Umbilical cord (tissue), 2 donors: ENCODE measurements at places on chromosomes 3 and 15.
A peak's percentile ranks its signal among the peaks of the same experiment; 100 is the strongest.

GRCh38 chr3:38986901-38987300, 64.8 kb downstream of the SCN11A start:
- DNase-seq = no peak

DNA sequence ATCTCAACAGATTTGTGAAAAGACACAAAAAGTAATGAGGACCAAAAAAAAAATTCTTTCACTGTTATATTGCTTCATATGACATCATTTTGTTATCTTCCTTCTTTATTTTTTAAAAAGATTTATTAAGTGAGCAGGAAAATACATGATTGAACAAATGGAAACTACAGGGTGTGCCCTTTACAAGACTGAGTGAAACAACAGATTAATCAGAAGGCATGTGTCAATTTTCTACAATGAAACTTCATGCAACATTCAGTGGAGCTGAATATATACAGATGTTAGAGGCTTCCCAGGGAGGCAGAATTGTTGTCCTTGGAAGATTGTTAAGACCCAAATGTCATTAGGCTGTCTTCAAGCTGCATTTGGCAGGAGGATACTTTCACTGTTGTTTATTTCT, 28.4 kb upstream of the SLC2A2 start:
- DNase-seq = no peak

DNA sequence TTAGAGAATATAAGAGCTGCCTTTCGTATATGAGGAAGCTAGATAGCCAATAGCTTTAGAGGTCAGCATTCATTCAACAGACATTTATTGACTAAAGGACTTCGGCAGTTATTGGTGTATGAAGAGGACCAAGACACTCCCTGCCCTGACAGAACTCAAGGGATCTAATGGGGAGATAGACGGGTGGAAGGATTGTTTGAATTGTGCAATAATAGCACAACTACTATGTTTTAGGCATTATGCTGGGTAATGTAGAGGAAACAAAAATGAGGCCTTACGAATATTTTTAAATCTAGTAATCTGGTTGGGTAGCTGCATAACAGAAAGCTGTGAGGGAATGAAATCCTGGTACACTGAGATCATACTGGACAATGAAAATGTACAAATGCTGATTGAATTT, 5.0 kb downstream of the LRCH3 start:
- DNase-seq = no peak

DNA sequence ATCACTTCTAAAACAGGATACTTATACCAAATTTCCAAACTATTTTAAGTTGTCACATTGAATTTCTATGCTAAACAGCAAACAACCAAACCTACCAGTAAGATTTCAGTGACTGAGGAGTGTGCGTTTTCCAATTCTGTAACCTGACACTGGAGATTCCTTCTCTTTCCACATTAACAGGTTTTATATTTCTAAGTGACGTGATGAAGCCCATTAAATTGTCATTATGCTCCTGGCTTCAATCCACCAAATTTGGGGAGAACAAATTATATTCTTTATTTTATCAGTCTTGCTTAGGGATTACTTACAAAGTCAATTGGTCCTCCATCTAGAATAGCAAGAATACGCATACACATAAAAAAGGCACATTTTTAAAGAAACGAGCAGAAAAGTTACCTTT, 764.8 kb upstream of the NR2F2 start:
- DNase-seq = no peak

DNA sequence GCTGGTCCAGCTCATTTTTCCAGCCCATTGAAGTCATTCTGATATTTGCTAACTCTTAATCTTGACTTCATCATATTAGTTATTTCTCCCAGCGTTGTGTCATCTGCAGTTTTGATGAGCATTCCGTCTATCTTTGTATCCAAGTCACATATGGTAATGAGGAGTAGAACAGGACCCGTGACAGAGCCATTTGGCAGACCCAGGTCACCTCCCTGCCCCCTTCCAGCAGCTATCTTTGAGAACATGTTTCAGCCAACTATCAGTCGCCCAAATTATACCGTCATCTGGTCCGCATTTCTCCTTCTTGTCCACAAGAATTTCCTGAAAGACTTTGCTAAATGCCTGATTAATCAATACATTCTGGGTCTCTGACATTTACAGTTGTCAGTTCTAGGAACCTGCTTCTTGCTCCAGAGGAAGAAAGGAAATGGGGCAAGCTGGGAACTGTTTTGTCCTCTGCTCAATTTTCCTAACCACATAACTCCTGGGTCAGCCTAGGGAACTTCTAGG, 347.1 kb upstream of the NR2E3 start:
- no peak for DNase-seq

DNA sequence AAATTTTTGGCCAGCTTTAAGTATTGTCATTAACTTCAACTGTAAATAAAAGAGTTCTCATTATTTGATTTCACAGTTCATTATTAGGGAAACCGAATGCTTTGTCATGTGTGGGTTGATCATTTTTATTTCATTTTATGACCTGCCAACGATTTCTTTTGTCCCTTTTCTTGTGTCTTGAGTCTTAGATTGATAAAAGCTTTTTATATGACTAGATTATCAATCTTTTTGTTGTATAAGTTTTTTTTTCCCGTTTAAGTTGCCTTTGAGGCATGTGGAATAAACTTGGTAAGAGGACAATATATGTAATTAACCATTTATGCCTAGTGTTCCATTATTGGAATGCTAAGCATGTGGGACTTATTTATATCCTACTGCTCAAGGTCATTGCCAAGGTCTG, 62.8 kb downstream of the ATP2C1 start:
- no peak for DNase-seq

DNA sequence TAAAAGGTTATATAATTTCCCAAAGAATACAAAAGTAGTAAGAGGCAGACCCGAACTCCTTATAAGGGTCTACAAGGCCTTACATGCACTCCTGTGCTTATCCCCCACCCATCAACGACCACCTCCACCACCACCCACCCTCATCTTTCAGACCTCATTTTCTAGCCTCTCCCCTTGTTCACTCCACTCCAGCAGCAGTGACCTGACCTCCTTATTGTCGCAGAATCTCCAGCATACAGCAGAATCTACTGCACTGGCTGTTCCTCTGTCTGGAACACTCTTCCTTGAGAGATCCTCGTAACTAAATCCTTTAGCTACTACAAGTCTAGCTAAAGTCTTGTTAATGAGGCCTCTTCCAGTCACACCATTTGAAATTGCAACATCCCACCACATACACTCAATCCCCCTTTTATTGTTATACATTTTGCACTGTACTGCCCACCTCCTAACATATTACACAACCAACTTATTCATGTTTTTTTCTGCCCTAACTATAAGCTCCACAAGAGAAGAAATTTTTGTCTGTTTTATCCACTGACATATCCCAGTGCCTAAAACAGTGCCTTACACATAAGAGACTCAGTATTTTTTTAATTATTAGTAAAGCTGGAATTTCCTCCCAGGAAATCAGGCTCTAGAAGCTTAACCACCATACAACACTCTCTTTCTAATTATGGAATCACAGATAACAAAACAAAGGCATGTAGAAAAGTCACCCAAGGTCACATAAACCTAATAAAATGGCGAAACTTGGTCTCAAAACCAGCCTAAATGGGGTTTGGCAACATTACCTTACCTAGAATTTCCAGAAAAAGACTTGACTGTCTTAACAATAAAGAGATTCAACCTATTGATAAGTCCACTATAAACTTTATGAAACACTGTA, 40.2 kb downstream of the ZNF148 start:
- DNase-seq = no peak

DNA sequence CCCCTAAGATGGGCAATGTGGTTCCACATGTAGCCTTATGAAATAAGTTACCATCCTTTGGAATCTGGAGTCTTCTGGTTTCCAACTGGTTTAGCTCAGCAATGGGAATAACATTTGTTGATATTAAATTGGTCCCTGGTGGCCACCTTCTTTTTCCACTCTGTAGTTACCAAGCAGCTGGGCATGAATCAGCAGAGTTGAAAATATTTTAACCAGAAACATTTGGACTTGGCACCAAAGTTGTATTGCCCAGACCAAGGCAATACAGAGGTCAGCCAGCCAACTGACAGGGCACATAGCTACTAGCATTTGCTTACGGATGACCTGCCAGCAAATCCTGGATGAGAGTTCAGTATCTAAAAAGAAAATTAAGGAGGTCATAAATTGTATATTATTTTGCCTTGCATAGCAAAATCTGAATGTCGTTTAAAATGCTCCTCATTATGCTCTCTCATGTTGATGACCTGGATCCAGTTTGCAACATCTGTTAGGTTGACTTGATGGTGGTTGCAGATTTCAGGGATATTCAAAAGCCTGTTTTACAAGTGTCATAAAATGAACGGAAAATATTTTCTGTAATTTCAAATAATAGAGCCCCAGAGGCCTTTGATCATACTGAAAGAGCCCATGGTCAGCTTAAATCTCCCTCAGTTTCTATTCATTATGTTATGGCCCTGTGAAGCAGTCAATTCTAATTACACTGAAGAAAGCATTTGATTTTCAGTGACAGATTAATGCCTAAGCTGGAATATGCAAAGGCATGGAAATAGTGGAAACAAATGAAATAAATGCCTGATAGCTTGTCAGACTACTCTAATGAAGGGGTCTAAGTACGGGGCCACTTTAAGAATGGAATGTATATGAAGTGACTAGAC, 54.6 kb downstream of the PPM1L start:
- DNase-seq = peak; percentile 31

- peak; percentile 99 for DNase-seq
Measured at GRCh38 chr3:71542521-71543370, 40.8 kb downstream of the FOXP1 start.

GRCh38 chr3:16824081-16824696, 60.6 kb upstream of the PLCL2 start:
- no peak for DNase-seq

DNA sequence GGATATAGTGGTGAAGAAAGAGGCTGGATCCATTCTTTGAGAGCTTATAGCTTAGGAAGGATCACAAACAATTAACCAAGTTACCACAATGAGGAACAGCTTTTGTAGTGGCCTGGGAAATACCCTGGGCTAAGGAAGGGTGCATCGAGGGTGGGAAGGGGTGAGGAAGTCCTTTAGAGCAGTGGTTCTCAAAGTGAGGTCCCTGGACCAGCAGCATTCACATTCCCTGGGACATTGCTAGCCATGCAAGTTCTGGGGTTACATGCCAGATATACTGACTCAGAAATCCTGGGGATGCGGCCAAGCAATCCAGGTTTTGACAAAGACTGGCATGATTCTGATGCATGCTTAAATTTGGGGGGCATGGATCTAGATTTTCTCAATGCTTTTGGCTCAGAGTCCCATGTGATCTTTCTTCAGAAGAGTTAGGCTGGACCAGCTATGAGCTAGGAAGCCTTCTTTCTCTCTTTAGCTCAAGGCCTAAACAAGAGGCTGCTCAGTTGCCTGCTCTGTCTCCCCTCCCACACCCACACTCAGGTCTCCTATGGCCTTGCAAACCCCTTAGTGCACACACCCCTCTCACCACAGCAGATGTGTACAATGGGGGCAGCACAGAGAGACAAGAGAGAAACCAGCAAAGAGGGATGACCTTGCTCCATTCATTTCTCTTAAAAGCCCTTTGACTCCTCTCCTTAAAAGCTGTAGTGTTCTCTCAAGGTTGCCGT, 1.8 kb upstream of the CCR1 start:
- no peak for DNase-seq

DNA sequence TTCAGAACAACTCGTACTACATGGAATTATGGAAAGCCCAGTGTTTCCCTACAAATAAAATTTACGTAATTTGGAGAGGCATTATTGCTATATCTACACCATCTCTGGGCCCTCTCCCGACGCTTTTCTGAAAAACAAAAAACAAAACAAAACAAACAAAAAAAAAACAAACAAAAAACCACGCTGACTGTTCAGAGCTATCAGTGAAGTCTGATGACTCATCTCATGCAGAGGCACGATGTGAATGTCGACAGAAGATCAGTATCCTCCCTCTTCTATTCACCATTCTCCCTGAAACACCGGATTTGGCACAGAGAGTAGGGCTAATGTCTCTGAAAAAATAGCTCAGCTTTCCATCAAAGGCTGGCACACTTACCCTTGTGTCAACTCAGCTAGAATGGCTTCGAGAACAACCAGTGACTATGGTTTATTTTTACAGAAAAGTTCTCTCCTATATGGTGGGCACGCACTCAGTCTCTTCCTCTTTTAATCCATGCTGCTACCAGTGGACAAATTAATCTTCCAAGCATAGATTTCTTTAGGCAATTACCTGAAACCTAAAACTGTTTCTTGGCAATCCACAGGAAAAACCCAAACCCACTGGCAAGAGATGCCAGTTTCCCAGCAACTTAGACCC, 1.5 kb downstream of the CRBN start:
- no peak for DNase-seq

DNA sequence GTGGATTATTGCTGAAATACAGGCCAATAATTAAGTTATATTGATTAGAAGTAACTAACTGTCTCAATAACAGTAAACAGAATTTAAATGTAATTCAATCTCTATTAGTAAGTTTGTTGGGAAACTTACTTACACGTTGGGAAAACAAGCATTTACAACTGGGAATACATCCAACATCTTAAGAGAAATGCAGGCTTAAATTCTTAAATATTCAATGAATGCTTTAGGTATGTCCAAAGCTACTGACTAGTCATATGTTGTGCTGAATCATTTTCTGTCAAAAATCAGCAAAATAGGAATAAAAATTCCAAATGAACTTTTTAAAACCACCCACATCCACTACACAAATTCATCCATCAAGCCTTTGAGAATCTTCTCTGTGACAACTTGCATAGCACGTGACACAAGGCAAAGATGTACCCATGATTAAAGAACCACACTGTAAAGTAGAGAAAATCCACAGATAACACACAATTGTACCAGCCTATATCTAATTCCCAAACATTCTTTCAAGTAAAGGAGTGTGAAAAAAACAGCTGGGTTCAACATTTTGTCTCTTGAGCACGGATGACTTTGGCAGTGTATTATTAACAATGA, 60.0 kb downstream of the NMNAT3 start:
- DNase-seq = peak; percentile 3

- DNase-seq = peak; percentile 50
Measured at GRCh38 chr3:62638316-62638715, 236.9 kb downstream of the CADPS start.

- DNase-seq = no peak
Measured at GRCh38 chr3:127209155-127209839, 16.4 kb downstream of the PRR23E start.

DNA sequence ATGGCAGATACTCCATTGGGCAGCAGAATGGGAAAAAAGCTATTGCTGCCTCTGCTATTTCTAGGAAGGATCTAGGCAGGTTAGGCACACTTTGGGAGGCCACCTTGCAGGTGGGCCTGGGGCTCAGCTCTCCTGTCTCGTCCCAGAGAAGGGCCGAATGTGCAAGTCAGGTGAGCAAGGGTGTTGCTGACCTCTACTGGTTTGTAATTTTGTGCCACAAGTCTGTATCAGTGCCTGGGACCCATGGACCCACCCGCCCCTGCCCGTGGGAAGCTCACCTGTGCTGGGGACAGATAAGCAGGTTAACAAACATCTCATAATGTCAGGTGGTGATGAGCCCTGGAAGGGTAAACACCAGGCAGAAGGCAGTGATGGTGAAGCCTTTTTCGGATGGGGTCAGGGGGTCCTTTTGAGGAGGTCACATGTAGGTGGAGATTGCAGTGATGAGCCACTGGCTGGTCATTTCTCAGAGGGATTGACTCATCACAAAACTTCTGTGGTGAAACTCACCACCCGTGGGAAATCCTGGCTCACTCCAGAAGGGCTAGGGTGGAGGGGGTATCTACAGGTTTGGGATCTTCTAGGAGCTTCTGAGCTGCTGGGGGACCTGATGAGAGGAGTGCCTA, 161.3 kb downstream of the KLF13 start:
- DNase-seq = no peak

GRCh38 chr3:10317311-10317960, 3.5 kb downstream of the SEC13 start:
- DNase-seq = no peak
